Fibroblast of skin of right quadriceps (primary cell): ENCODE measurements at places on chromosomes 2 and 18.

DNA sequence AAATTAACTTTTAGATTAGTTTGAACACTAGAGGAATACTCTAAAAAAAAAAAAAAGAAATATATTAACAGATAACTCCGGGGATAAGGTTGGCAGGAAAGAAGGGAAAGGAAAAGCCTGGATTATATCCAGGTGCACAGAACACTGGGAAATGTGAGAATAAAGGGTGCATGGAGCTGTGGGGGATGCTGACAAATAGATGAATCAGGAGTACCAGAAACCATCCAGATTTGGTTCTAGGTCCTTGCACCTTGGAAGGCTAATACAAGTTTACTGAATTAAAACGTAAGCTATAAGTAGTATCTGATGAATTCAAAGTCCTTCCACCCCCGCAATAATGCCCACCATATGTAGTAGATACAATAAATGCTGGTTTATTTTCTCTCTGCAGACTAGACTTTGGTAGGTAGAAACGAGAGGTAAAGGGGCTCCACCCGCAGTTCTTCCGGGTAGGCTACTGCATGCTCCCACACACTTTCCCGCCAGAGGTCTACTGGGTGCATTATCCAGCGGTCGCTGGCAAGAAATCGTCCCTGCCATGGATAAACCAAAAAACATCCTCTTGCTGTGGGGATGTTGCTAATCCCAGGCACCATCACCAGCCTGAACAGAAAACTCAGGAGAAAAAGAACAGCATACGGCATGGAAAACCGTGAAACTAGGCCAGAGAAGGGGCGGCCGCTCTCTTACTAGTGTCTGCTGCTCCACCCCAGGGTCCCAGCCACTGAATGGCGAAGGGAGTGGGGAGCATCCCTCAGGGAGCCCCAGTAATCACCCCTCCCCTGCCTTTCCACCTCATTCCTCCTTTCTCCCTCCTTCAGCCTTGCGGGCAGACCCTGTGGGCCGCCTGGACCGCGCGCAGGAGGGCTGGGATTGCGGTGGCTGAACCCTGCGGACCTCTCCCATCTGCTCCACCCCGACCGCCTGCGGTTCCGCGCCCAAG is 1.5 kb downstream of the CNRIP1 start:
- peak; percentile 6 for DNase-seq

DNA sequence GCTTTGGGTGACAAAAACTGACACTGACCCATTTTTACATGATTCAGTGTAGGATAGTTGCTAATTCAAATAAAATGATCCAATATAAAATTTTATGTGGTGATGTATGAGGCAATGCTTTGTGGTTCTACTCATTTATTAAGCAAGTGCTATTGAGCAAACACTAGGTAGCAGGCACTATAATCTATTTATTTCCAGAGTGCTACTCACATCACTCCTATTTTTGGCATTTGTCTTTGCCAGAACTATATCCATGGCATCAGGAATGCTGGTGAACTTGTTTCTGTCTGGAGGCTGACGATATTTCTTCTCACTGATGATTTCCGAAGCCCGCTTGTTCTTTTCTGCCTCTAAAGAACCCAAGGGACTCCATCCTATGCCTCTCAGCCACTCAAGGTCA is 84.3 kb downstream of the NEB start:
- DNase-seq, result no peak

- DNase-seq, result no peak
Measured at GRCh38 chr18:59382383-59382782, 23.3 kb upstream of the LMAN1 start.

DNA sequence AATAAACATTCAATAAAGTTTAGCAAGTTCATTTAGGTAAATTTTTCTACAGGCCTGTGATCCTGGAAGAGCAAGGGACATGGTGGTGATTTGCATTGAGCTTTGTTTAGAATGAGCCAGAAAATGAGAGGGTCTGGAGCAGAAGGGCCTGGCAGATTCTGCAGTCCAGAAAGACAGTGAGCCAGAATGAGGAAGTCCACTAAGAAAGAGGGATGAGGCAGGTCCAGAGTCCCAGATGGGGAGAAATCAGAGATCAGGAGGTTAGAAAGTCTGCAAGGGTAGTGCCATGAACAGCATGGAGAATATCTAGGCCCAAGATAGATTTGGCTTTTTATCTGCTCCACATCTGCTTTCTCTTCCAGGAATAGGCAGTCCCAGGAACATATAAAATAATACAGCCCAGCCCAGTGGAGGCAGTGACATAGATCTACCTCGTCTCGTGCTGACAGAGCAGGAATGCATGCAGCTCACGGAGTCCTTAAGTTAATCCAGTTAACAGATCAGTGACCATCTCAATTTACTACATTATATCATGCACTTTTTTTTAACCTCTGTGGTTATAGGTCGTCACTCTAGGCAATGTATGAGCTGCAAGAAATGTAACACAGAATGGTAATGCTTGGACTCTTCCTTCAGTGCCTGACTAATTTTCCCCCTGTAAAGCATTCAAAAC is 429.0 kb downstream of the SUCLG1 start:
- DNase-seq, result no peak

DNA sequence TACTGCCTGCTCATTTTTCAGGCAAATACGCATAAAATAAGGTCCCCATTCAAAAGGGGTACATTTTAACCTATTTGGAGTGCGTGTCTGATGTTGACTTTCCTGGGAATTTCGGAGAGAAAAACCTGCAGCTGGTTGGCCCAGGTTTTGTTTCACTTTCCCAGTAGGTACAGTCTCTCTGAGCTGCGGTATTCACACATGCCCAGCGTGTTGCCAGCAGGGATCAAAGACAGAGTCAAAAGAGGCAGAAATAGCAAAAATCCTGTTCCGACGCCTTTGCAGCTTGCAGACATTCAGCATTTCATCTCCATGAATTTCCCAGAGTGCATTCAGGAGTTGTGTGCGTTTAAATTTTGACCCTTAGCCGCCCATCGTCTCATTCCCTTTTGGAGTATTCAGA is 855.4 kb upstream of the CELF4 start:
- DNase-seq, result no peak

DNA sequence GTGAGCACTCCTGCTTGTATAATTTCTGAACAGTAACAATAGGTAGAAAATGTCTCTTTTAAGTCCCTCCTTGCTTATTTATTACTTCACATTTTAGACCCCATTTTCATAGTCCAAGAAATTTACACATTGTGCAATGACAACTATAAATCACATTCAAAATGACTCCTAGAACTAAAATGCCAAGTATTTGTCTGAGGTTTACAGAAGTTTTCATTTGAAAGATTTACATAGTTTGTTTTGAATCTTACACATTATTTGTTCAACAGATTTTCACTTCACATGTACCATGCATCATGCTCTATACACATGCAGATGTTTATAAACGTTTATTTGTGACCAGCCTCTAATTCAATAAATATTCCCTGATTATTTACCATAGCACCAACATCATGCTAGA is 15.7 kb upstream of the TRIB2 start:
- DNase-seq, result peak; percentile 67

GRCh38 chr2:120842456-120843439 is 107.1 kb downstream of the GLI2 start:
- DNase-seq, result no peak

DNA sequence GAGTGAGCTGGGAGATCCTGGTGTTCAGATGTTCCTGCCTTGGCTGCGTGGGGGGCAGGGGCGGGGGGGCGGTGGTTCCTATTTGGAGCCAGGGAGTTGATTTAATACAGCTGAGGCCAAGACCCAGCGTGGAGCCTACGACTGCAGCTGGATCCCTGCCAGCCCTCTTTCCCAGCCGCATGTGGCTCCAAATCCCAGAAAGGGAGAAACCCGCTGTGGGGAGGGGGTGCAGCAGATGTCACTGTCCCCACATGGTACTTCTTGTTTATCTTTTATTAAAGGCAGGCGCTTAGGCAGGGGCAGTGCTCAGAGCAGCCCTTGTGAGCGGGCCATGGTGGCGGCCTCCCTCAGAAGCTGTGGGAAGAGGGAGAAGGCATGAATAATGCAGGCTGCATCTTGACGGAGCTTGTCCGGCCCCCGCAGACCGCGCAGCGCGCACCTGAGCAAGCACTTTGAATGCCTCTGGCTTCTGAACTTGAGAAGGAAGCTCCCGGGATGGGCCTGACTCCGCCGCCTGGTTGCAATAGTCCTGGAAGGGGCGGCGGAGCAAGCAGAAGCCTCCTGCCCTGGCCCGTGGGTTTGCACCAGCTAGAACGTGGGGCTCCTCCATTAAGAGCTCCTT is 112.1 kb downstream of the GLI2 start:
- DNase-seq, result peak; percentile 83

DNA sequence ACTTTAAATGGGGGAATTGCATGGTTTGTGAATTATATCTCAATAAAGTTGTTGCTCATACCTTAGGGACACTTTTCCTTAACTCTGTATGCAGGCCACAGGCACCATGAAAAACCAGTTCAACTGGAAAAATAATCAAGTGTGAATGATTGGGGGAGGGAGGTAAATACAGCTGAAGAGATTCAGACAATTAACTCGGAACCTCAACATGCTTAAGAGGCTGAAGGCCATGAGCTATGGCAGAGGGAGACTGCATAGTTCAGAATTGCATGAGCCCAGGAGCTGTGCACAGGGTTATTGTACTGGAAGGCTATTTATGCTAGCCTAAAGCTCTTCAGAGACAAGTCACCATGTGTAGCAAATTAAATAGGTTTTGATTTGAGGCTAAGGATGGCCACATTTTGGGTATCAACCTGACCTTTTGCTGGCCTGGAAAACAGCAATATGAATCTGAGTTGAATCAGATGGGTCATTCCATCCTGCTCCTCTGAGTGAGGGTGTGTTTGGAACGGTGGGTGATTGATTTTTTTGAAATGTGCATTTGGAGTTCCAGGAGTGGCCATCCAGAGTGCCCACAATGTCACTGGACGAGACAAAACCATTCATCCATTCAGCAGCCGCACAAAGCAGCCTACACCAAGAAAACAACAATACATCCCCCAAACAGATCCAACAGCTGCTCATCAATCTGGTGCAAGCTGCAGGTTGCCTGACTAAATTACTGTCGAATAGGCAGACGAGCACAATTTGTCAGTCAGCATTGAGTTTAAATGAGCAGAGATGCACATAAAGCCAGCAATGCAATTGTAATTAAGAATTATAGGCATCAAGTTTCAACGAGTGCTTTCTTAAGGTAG is 42.5 kb downstream of the HRH4 start:
- DNase-seq, result no peak

GRCh38 chr18:25662272-25662671 is 310.3 kb upstream of the ZNF521 start:
- DNase-seq, result no peak

GRCh38 chr2:58449286-58450010 is 208.3 kb upstream of the FANCL start:
- no peak for DNase-seq

- DNase-seq, result no peak
Measured at GRCh38 chr2:183172220-183172887, 48.1 kb downstream of the NUP35 start.

GRCh38 chr2:19623488-19623887 is 265.1 kb upstream of the OSR1 start:
- DNase-seq, result peak; percentile 80

DNA sequence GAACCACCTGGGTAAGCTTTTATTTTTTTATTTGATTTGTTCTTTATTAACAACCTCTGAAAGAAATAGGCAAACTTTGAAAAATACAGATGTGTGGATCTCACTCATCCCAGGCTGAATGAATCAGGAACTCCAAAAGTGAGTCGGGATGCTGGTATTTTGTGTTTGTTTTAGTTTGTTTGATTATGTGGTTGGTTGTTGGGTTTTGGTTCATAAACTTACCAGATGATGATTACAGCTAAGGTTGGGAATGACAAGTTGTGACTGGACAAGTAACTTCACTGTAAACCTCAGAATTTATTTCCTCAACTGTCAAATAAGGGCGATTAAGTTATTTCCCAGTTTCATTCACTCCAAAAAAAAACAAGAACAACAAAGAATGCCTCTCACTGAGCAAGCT is 80.5 kb upstream of the KIF5C start:
- peak; percentile 80 for DNase-seq

- peak; percentile 62 for DNase-seq
Measured at GRCh38 chr2:150346806-150347205, 140.7 kb downstream of the RND3 start.

GRCh38 chr2:150475479-150476250 is 11.8 kb downstream of the RND3 start:
- DNase-seq, result no peak

- peak; percentile 90 for DNase-seq
Measured at GRCh38 chr2:209368914-209369313, 54.9 kb upstream of the MAP2 start.

DNA sequence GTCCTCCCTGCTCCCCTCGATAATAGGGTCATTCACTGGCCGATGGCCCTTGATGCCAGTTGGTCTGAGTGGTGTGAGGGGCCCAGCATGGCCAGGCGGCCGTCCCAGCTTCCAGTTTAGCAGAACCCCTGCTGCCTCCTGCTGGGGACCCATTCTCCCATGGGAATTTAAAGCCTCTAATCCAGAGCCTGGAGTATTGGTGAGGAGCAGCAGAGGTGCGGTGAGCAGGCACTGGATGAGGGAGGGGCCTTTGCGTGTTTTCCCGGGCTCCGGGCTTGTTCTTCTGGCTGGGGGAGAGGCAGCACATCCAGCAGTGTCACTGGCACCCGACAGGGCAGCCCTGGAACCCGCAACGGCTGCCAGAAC is 17.4 kb downstream of the KCNIP3 start:
- DNase-seq, result no peak

GRCh38 chr2:46486436-46486835 is 7.1 kb downstream of the TMEM247 start:
- no peak for DNase-seq

DNA sequence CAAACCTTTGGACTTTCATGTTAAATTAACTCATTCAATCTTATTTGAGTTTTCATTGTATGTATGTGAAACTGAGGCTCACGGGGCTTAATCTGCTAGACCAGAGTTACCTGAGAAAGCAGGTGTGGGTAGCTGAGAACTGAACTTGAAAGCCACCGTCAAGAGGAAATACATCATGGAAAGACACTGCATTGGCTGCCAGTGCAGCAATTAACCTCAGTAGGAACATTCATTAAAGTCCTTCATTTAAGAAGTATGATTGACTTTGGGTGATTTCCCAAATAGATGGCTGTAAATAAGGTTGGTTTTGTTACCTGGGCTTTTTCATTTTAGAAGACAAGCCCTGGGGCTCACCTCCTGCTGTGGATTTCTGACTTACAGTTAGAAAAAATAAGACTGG is 36.5 kb upstream of the MGAT5 start:
- DNase-seq, result no peak

GRCh38 chr2:214139630-214140284 is 271.1 kb upstream of the VWC2L start:
- DNase-seq, result no peak

DNA sequence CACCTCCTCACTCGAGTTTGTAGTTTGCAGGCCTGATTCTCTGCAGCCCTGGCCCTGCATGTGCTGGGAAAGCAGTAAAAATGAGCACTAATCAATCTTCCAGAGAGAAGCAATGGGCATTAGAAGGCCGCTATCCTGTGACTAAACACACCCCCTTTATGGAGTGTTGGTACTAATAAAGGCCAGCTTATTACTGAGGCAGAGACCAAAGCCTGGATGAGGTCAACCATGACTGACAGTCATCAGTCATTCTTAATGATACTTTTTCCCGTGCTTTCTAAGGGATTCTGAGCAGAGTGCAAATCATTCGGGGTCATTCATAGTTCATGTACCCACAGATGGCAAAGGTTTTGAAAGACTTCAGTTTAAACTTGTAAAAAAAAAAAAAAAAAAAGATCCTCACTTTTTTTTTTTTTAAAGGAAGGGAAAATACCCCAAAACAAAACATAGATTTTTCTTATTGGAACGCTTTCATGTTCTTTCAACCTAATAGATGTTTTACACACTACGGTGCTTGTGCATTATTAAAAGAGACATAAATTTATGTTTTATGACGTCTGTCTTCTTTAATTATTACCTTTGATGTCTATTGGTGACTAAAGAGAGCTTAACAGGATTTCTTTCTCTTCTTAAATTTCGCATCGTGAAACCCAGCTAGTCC is 13.2 kb downstream of the TSHZ1 start:
- DNase-seq, result no peak
